ENCODE measurements at places on chromosomes 1 and 21. TPM values are rescaled to one million over a fixed set of nuclear protein-coding genes. Genes with fewer than 3 reads are reported as not detected.
A peak's percentile ranks its signal among the peaks of the same experiment; 100 is the strongest.

ZNF436 gene
- total RNA-seq: 18.4 TPM

TRMT13 gene
- 10.7 TPM for total RNA-seq

INSRR gene
- total RNA-seq: 0.08 TPM

B3GALT6 gene
- 39.8 TPM for total RNA-seq

KMO gene
- total RNA-seq: not detected

GRCh38 chr1:39959651-39960333 is 4.8 kb downstream of the MFSD2A start:
- no peak for DNase-seq

HPDL gene
- total RNA-seq: 0.35 TPM

CSMD2 gene
- total RNA-seq: not detected

- no peak for DNase-seq
Measured at GRCh38 chr1:42801832-42802473, 15.0 kb upstream of the ERMAP start.

CFHR4 gene
- total RNA-seq: not detected

DNA sequence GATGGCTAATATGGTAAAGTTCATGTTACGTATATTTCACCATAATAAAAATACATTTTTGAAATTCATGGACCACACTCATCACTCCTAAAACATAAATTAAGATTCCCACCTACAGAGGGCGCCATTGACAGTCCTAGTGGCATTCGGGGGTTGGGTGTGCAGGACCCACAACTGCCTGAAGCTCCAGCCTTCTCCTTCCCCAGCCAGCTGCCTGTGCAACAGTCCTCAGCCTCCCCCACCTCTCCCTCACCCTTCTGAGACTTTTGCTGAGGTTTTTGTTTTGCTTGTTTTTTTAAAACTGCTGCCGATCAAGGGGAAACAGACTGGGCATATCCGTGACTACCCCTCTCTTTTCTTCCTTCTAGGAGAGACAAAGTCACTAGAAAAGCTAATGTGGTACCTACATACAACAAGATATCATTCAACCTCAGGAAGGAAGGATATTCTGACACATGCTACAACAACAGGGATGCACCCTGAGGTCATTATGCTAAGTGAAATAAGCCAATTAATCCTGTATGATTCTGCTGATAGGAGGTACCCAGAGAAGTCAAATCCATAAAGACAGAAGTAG is 9.2 kb upstream of the EVA1C start:
- DNase-seq: no peak

C2CD4D gene
- not detected for total RNA-seq

DNA sequence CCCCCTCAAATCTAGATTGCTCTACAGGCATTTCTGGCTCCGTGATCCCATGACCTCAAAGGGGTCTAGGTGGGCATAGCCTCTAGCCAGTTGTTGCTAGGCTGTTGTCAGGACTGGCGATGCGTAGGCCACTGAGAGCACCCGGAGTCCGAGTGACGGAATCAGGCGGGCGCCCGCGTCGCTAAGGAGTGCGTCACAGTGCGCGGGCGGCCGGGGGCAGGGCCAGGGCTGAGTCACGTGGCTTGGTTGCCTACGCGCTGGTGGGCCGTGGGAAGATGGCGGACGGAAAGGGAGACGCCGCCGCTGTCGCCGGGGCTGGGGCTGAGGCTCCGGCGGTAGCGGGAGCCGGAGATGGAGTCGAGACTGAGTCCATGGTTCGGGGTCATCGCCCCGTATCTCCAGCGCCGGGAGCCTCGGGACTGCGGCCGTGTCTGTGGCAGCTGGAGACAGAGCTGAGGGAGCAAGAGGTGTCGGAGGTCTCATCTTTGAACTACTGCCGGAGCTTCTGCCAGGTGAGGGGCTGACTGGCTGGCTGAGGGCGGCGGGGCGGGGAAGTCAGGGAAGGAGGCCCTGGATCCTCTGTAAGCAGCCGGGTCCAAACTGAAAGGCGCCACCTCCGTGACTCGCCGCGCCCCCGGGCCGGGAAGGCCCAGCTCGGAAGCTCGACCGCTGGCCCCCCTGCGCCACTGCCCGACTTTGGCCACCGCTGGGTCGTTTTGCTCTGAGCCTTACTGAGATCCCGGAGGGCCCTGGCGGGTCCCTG is at the start of gene RLF:
TSS of gene RLF (plus strand) at position 263 of the 763 bp plus-strand sequence. CDS start at position 276, 13 bp downstream.
- peak; percentile 98 for DNase-seq

DNA sequence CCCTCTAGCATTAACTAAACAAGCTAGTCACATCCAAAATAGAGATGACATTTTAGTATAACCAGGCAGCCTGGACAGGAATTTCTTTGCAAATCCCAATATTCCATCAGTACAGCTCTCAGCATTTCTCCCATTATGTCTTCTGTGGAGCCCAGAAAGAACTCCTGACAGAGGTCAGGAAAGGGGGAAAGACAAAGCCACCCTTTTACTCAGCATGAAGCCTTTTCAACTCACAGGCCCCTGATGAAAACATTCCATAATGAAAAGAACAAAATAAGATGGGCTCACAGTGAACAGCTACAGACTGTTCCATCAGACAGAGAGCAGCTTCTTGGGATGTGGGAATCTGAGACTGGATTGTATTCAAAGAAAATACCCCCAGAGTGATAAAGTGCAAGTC is 80.6 kb downstream of the TEX35 start:
- no peak for DNase-seq

RXRG gene
- not detected for total RNA-seq

- DNase-seq: no peak
Measured at GRCh38 chr1:164479242-164479641, 79.7 kb upstream of the PBX1 start.

DYNLT5 gene
- total RNA-seq: 0.35 TPM

TNFRSF9 gene
- total RNA-seq: not detected

- no peak for DNase-seq
Measured at GRCh38 chr1:235557495-235557894, 53.2 kb upstream of the B3GALNT2 start.

- DNase-seq: peak; percentile 87
Measured at GRCh38 chr1:227317523-227318015, 723 bp downstream of the CDC42BPA start.

FAM3B gene
- not detected for total RNA-seq

RC3H1 gene
- 32.9 TPM for total RNA-seq

DNA sequence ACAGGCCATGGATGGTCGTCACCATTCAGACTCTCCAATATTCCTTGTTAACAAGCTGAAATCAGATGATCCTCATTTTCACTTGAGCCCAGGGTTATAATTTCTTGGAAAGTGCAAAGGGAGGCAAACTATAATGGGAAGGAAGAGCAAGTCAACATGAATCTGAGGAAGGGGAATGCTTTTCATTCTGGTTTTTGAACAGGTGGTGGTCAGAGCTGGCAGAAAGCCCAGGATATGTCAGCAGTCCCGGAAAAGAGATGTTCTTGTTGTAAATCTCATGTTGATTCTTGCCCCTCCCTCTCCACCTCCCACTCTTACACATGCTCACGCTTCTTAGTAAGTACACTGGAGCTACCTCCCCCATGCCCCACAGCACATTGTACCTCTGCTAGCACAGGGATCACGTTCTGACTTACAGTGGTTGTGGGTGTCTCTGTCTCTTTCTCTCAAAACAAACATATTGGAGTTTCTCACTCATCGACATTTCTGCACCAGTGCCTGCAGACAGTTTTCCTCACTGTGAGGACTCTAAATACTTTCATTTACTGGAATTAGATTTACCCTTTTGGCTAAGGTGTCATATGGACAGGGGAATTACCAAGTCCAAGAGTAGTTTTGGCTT is 77.6 kb downstream of the XCL2 start:
- DNase-seq: no peak

OPRD1 gene
- total RNA-seq: 0.27 TPM

PKP1 gene
- total RNA-seq: not detected

GRCh38 chr1:5744911-5745799 is 247.1 kb downstream of the NPHP4 start:
- DNase-seq: no peak

MSH4 gene
- total RNA-seq: 0.68 TPM

KISS1 gene
- total RNA-seq: not detected

BACE2 gene
- total RNA-seq: 49.5 TPM

GRCh38 chr1:29801003-29801402 is 564.7 kb downstream of the PTPRU start:
- DNase-seq: peak; percentile 25

TCEA3 gene
- 4.0 TPM for total RNA-seq

- no peak for DNase-seq
Measured at GRCh38 chr1:59520827-59521418, 224.0 kb downstream of the FGGY start.

DNA sequence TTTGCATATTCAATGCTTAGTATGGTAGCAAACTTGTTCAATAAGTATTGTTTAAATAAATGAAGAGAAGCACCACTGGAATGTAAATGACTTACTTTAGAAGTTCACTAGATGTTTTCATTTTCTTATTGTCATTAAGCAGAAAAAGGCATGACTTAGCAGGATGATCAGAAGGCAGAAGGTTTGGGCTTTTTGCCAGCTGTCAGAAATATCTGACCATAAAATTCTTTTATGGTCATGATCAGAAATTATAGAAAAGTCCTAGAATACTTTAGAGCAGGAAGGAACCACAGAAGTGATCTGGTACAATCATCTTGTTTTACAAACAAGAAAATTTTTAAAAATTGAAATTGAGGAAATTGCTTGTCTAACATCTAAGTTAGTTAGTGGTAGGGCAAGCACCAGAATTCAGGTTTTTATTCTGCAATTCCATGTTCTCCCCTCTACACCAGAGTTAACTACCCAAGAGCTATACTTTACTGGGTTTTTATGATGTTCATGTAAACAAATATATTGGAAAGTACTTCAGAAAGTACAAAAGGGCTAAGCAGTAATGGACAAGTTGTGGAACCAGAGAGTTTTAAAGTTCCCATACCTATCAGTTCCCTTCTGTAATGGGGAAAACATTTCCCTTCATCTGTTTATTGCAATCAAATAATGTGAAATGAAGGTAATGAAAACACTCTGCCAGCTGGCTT is 10.1 kb downstream of the FMO5 start:
- no peak for DNase-seq

- DNase-seq: peak; percentile 40
Measured at GRCh38 chr21:39688010-39688409, 57.0 kb upstream of the IGSF5 start.

LRRN2 gene
- not detected for total RNA-seq

NTMT2 gene
- not detected for total RNA-seq

A3GALT2 gene
- total RNA-seq: 0.35 TPM

GRCh38 chr1:170071378-170071777 is 3.1 kb downstream of the KIFAP3 start:
- DNase-seq: no peak

GPR52 gene
- total RNA-seq: 0.54 TPM

MCOLN2 gene
- total RNA-seq: not detected

DNA sequence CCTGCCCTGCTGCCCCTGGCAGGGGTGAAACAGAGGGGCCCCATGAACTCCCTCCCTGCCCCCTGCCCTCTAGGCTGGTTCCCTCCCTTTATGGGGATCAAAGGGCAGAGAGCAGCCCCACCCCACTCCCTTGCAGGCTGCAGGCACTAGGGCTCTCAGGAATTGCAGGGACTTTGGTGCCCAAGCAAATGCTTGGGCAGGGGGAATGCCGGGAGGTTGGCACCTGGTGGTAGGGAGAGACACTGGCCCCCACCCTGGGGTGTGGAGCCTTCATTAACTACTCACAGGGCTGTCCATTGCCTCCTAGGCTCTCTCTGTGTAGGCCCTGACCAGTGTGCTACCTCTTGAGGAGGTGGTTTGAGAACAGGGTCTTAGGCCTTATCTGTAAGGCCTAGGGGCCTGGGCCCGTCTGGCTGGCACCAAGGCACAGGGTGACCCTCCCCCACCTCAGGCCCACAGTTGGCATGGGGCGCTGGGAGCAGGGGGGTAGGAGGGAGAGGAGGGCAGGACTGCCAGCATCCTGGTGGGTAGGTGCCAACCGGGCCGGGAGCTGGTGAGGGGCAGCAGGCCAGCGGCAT is 4.7 kb downstream of the ZBTB7B start:
- DNase-seq: no peak

RBP7 gene
- not detected for total RNA-seq

- DNase-seq: no peak
Measured at GRCh38 chr1:119331915-119332314, 36.7 kb upstream of the HAO2 start.

DNA sequence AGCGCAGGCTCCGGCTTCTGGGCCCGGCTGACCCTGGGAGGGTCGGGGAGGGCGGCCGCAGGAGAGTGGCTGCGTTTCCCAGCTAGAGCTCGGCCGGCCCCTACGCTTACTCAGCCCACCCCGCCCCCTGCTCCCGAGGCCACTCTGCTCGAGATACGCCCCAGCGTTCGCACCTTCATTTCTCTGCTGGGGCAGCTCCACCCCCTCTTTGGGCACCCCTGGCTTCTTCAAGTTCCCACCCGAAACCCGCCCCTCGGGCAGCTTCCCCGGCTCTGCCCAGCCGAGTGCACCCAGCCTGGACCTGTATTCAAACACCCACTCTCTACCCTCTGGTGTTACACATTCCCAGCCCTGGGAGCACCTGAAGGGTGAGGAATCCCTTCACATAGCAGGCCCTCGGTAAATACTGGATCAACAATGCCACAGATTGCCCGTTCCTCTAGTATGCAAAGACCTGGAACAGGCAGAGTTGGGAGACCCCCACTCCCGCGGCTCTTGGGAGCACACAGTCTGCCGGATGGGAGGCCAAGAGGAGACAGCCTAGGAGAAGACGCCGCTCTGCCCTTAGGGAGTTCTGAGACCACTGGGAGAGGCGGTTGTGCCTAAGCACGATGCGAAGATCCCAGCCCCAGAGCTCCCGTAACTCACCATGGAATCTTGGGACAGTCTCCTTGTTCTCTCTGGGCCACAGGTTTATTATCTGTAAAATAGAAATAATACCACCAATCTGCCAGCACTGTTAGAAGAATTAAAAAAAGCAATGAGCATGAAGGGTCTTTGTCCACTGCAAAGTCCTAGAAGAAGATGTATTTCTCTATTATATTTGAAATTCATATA is 566 bp upstream of the PAQR7 start:
- no peak for DNase-seq

LRRC52 gene
- total RNA-seq: not detected

- DNase-seq: no peak
Measured at GRCh38 chr1:161206411-161207140, 4.4 kb downstream of the NDUFS2 start.

KLHL12 gene
- total RNA-seq: 24.2 TPM

DNA sequence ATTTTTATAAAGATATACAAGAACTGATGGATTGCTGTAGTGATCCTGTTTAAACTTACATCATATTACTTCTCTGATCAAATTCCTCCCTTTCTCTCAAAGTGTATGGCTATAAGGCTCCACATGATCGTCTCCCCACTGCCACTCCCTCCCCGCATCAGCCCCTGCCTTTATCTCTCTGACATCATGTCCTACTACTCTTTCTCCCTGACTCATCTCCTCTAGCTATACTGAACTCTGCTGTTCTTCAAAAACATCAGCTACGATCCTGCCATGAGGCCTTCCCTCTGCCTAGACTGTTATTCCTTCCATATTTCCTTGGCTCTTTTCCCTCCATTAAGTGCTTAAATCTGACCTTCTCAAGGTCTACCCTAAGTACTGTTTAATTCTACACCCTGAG is 22.8 kb downstream of the HFM1 start:
- no peak for DNase-seq

- DNase-seq: no peak
Measured at GRCh38 chr1:26950602-26951001, 9.7 kb downstream of the KDF1 start.

GRCh38 chr1:1550591-1551432 is 10.4 kb upstream of the TMEM240 start:
- DNase-seq: no peak
